Fibroblast of the aortic adventitia (primary cell): ENCODE measurements at places on chromosomes 12 and 14. TPM values are rescaled to one million over a fixed set of nuclear protein-coding genes. Genes with fewer than 3 reads are reported as not detected.
A peak's percentile ranks its signal among the peaks of the same experiment; 100 is the strongest.

GRCh38 chr14:69107407-69108003 lies 45.4 kb downstream of the DCAF5 start:
- peak; percentile 77 for DNase-seq

BDKRB1 gene
- 6.9 TPM in 1 of 2 replicates, not detected in the other for total RNA-seq

DNA sequence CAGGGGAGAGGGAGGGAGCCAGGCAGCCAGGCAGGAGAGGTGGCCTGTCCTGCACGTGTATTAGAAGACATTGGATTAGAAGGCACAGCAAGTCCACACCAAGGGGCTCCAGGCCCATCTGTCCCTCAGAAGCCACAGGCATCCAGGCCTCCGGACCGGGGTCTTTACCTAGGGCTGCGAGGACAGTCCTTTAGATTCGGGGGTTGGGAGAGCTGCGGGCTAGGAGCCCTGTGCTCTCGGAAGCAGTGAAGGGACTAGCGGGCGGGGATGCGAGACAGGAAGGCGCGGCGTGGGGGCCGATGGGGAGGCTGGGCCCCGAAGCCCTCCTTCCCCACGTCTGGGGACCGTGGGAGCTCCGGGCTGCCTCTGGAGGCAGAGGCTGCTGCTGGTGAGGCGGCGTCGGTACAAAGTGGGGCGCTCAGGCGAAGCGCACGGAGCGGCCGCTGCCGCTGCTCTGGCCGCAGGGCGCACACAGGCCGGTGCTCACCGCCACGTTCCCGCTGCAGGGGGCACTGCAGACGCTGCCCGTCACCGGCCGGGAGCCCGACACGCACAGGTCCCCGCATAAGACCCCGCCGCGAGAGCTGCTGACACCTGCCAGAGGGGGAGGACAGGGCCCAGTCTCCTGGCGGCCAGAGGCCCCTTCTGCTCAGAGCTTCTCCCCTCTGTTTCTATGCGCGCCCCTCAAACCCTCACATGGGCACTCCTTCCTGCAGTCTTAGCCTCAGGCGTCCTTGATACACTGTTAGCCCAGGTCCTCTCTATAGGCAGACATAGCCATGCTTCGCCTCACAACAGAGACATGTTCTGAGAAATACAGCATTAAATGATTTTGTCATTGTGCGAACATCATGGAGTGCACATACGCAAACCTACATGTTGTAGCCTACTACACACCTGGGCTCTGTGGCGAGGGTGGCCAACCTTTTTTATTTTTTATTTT lies 17.3 kb downstream of the KRT7 start:
- no peak for DNase-seq

DNA sequence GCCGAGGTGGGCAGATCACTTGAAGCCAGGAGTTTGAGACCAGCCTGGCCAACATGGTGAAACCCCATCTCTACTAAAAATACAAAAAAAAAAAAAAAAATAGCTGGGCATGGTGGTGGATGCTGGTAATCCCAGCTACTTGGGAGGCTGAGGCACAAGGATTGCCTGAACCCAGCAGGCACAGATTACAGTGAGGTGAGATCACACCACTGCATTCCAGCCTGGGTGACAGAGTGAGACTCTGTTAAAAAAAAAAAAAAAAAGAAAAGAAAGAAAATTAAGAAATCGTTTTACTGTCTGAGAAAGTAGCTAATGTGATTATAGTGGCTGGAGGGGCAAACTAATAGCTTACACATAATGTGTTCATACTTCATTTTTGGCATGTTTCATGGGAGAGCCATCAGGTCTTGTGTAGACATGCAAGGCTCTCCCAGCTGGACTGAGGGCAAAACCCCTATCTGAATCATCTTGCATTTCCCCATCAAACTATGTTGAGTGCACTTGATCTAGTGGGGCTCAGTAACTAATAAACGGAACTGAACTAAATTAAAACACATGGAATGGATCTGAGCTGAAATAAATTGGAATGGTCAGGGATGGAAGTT lies 16.2 kb downstream of the KIF21A start:
- peak; percentile 30 for DNase-seq

GRCh38 chr14:95068080-95068479 lies 89.2 kb downstream of the DICER1 start:
- DNase-seq, result no peak

DNA sequence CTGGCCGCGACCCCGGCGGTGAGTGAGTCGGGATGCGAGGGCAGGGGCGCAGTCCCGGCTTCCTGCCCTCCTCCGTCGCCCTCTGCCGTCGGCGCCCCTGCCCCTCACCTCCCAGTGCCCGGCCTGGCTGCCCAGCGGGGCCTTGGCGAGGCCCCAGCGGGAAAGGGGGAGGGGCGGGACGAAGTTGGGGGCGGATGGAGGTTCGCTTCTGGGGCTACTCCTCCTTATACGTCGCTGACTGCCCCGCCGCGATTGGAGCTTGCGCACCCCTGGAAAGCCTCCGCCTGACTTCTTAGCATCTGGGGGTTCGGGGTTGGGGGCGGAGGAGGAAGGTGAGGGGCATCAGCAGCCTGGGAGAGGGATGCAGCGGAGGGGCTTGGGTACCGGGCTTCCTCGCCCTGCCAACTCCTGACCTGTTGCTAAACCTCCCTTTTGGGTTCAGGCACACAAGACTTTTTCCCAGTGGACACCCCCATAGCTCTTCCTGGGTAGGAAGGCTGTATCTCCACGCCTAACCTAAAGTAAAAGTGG lies 406 bp downstream of the TMEM263 start:
- DNase-seq, result peak; percentile 68

PTPRR gene
- total RNA-seq, result 1.4 TPM in 1 of 2 replicates, not detected in the other

CMA1 gene
- not detected in 2 replicates for total RNA-seq

DNA sequence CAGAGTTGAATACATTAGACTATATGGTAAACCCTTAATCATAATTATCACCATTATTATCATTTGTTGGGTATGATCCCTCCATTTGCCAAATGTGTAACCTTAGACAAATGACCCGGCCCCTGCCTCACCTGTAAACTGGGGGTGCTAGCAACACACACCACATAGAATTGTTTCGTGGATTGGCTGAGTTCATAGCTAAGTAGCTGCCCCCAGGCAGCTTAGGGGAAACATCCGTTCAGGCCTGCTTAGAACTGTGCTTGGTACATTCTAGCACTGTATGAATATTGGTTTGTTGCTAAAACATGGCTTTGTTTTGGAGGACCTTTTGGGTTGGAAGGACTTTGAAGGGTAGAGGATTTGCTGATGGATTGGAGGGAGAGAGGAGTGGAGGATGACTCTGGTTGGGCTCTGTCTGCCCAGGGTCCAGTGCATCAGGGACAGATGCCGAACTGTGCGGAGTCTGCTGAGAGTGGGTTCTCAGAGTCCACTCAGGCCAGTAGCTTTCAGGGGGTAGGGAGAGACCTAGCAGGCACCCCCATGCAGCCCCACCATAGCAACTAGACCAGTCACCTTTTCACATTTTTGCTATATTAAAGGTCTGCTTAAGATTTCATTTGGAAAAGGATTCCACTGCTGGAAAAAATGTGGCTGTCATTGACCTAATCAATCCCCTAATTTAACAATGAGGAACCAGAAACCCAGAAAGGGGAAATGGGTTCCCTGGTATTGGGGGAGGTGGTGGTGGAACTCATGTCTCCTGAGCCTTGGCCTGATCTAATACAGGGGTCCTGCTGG lies 2.2 kb downstream of the RIN3 start:
- DNase-seq, result no peak

GRCh38 chr12:28278499-28278898 lies 88.2 kb downstream of the CCDC91 start:
- no peak for DNase-seq

KCNH3 gene
- total RNA-seq, result 0.08 and 0.18 TPM in 2 replicates

SLC8A3 gene
- not detected in 2 replicates for total RNA-seq

TEX22 gene
- 0.27 and 1.5 TPM in 2 replicates for total RNA-seq

KRT8 gene
- 5.4 and 15.4 TPM in 2 replicates for total RNA-seq

GLS2 gene
- total RNA-seq, result 0.36 TPM in 1 of 2 replicates, not detected in the other

ATXN7L3B gene
- 22.5 and 41.3 TPM in 2 replicates for total RNA-seq

GRCh38 chr12:10718279-10718821 lies 4.8 kb downstream of the YBX3 start:
- peak; percentile 68 for DNase-seq
